Activated CD8-positive, alpha-beta T cell treated with anti-CD3 and anti-CD28 coated beads, Interleukin-2, amount 10 ng/mL, durations not matched to agents 7 days and 5 days (primary cell): ENCODE measurements at places on chromosomes 3 and 15. TPM values are rescaled to one million over a fixed set of nuclear protein-coding genes. Genes with fewer than 3 reads are reported as not detected.

DNA sequence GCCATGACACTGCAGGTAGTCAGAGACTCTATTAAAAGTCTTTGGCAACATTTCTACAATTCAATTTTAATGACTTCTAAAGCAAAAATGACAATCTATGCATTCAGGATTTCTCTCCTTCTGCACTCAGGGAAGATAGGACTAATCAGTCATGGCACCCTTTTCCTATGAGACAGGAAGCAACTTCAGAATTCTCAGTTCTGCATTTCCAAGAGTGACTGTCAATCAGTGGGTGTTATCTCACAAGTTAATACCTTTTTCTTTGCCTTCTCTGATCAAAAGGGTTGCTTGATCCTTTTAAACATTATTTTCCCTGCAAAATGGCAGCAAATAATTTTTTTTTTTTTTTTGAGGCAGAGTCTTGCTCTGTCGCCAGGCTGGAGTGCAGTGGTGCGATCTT is 7.8 kb upstream of the ICE2 start:
- no peak for DNase-seq

- no peak for DNase-seq
Observed at GRCh38 chr3:104460477-104461406, 906.0 kb upstream of the ALCAM start.

P2RY12 gene
- total RNA-seq, result not detected

DNA sequence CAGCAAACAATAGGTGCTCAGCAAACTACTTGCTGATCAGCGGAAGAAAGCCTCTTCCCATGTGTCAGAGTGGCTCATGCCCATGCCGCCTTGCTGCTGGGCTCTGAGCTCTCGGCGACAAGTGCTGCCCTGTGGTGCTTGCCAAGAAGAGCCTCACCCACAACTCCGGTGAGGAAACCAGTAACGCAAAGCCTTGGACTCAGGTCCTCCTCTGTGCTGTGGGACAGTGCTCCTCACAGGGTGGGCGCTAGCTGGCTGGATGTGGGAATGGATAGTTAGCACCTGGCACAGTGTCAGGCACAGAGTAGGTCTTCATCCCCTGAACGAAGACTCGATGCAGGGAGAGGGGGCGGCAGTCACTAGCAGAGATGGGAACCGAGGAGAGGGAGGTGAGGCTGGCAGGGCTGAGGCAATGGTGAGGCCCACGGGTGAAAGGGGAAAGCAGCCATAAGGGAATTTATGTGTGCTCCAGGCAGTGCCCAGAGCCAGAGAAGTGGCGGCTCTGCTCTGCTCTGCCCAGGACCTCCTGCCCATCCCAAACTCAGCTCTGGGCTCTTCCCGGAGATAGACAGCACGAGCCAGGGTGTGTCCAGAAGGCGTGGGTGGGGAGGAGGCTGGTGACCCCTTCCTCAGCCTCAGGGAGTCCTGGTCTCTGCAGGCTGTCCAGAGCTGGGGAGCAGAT is 55.7 kb downstream of the IQSEC1 start:
- no peak for DNase-seq

KLHL40 gene
- total RNA-seq, result not detected

DNA sequence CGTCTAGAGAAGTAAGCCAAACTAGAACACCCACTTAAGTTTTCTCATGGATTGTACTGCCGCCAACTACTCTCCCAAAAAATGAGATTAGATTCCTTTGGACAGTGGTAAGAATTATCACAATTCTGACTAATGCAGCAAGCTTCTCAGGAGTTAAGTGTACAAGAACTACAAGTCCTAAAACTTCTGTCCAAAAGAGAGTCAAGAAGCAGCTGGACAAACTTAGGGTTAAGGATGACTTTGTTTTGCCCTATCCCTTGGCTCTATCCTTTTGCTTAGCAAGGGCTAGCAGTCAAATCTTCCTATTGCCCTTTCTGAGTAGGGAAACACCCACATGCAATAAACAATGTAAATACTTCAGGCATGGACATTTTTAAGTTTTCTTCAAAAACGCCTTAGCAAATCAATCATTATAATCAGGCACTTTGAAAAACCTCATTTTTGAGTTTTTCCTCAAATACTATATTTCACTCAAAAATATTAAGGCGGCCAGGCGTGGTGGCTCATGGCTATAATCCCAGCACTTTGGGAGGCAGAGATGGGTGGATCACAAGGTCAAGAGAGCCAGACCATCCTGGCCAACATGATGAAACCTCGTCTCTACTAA is 19.5 kb downstream of the RAF1 start:
- no peak for DNase-seq

DNA sequence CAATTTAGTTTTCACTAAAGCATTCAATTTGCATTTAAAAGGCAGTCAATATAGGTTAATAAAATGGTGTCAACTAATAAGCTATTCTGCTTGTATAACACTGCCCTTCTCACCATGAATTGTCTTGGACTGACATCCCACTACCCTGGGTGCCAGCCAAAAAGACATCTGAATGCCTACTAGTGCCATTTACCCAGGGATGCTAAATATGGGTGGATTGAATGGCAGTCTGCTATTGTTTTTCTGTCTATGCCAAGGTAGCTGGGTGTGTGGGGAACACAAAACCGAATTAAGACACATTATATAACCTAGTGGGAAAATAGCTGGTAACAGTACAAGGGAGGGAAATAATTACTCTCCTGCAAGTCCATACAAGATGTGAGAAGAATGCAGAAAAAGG is 240.0 kb upstream of the CFAP20DC start:
- DNase-seq, result no peak

UBAP1L gene
- 3.5 TPM for total RNA-seq
